ENCODE measurements at places on chromosomes 7 and 10. TPM values are rescaled to one million over a fixed set of nuclear protein-coding genes. Genes with fewer than 3 reads are reported as not detected.

DNA sequence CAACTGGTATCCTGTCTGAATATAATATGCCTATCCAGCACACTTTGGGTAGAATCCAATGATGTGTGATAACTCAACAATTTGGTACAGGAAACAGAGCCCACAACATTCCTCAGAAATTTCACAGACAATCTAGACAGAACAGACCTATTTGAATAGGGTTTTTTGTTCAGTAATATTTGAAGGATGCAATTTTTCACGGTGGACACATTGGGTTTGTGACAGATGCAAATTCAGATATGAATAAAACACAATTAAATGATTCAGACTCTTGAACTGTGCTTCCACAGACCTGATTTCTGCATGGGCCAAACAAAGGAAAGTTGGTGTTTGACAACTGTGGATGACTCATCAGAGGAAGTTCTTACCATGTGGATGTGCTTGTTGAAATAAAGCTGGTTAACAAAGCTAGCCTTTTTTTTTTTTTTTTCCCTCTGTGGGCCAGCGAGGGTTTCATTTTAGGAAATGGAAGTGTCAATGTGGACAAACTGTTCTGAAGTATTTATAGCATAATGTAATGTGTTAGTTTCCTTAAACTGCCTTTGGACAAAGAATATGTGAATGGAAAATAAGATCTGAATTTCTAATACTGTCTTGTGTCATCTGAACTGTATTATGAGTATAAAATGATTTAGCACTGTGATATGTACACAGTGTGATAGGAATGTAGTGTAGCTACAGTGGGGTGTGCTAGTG lies 43.2 kb upstream of the FAM133B start:
- peak; percentile 76 for DNase-seq

GRCh38 chr7:36182854-36183604 lies 30.0 kb downstream of the EEPD1 start:
- DNase-seq, result no peak

DNA sequence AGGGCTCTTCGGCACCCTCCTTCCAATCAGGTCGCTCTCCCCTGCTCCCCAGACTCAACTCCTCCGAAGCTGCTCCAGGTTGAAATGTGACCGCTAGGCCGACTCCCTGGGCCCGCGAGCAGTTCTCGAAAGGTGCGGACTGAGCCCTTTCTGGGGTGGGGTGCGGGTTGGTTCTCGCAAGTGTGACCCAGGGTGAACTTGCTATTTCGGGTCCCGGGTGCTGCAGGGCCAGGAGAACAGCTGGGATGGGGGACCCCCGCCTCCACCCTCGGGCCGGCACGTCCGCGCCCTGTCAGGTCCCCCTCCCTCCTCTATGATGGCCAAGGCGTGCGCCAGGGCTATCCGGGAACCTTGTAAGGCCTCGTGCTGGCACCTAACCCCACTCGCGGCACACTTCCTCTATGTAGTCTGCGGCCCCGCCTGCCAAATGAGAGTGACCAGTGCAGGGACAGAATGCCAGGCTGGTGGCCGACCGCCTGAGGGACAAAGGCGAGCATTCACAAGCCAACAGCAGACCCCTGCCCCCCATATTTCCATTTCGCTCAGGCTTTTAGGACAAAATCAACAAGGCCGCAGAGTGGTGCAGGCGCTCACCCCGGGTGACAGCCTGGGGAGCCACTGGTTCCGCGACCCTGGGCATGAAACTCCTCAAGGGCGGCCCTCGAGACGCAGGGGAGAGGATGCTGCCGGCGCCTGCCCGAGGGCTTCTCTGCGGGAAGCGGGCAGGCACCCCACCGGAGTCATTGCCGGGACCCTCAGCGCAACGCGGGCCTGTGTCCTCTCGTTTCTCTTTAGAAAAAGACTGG lies 13.7 kb upstream of the HOXA13 start:
- no peak for DNase-seq

DNA sequence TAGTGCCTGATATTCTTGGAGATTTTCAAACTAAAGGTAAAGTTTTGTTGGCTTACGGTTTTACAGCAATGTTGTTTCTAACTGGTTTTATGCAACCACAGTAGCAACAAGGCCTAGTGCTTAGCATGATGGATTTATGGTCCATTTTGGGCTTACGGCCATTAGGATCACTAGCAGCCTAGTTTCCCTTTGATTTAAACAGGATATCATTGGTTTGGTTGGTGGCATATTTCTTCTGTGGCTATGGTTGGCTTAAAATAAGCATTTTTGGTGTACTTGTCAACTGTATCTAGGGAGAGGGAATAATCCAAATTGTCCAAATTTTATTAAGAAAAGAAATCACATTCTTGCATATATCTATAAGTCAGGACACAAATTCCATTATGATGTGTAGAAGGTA lies 194.0 kb downstream of the HDAC9 start:
- DNase-seq, result no peak

DNA sequence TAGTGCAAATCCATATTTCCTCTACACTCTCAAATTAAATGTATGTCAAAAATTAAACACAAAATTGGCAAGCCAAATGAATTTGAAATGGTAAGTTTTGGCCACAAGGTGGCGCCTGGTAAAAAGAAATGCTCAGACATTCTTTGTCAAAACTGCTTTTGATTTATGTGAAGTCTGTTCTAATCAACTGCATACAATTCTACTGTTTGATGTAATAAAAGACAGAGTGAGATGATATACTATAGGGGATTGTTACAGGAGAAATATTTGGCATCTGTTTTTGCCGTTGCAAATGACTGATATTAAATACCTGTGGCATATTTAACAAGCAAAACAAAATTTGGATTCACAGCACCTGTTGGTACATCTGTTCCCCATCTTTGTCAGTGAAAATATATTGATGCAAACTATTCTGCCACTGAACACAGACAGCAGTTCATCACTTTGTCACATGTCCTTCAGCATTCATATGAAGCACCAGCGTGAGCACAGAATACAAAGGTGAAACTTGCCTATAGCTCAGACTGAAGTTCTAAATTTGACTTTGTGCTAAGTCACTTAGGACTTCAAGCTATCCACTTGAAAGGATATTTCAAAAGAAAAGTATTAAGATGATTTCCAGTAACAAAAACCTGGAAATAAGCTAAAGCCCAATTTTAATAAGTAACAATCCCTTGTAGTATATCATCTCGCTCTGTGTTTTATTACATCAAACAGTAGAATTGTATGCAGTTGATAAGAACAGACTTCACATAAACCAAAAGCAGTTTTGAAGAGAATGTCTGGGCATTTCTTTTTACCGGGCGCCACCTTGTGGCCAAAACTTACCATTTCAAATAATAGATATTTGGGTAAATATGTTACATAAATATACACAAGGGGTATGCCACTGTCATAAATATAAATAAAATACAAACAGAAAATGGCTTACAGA lies 10.2 kb upstream of the CH25H start:
- DNase-seq, result peak; percentile 65

DNA sequence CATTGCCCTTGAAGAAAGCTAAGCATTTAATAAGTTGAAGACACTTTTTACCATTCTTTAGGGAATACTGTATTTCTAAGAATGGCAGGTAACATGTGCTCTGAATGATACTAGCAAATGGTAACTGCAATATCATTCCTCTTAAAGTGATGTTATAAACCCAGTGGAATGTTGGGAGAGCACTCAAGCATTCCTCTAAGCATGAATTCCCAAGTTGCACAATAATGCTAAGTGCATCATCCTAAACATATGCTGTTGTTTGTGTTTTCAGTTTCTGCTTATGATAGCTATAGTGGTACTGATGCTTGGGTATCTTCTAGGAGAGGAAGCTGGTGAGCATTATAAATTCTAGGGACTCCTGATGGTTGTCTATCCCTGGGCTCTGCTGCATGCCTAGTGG lies 673.9 kb downstream of the PHTF2 start:
- no peak for DNase-seq

DNA sequence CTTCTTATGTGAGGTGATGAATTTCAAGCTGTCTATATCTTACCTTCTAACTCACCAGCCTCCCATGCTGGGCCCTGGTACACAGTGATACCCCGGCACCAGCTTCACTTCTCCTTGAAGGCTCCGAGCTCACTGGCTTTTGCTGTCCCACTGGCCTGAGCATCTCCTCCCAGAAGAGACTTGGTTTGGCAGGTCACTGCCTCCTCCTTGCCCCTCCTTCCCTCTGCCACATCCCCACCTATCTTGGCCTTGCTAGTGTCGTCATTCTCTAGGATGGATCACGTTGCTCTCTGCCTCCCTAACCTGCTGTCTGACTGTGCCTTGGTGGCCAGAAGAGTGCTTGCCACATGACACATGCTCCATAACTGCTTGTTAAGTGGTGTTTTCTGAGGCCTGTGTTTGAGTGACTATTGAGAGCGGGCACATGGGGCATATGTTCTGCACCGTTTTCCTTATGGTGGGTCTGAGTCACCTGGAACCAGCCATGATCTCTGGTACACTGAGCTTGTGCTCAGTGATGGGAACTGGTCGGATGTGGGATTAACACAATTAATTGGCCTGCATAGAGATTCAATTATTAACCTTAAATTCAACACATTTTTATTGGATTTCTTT lies 86.5 kb downstream of the TMEM178B start:
- DNase-seq, result no peak

DNA sequence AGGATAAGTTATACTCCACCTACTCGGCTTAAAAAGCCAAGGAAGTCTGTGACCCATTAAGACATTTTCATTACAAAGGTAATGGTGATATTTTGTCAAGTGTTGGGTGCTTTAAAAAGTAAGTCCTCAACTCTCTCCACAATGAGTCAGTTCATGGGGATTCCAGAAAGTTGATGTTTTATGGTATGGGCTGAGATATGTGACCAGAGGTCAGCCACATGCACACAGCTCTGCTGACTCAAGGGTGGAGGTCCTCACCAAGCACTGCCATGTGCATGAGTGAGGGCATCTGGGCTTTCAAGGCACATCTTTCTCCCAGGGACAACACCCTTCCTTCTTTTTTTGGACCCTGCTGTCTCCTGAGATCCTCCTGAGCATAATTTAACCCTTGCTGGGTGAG lies 292.9 kb downstream of the PTEN start:
- DNase-seq, result no peak

- DNase-seq, result no peak
Observed at GRCh38 chr7:113824117-113824823, 94.5 kb downstream of the PPP1R3A start.

DNA sequence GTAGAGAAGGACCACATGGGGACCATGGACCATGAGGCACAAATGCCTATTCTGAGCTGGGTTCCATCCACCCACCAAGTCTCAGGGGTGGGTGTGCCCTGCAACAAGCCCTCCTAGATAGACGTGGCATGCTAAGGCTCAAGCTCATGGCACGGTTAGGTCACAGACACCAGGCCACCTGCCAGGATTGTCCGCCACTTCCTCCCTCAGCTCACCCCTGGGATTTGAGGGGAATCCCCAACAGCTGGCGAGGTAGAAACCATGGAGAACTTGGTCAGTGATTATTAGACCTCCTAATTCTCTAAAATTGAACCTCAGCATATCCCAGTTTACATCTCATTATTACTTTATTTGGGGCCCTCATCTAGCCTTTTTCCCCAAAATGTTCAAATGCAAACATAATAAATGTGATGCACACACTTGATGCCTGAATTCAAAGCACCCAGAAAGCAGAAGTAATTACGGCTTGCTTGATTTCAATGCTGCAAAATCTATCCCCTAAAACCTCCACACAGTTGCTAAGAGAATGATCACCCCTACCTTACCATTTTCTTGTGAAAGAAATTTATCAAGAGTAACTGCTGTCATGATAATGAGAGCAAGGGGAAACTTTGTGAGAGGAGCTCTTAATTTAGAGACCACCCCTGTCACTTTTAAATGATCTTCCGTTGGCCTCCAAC lies 366.6 kb upstream of the PFKP start:
- no peak for DNase-seq

DNA sequence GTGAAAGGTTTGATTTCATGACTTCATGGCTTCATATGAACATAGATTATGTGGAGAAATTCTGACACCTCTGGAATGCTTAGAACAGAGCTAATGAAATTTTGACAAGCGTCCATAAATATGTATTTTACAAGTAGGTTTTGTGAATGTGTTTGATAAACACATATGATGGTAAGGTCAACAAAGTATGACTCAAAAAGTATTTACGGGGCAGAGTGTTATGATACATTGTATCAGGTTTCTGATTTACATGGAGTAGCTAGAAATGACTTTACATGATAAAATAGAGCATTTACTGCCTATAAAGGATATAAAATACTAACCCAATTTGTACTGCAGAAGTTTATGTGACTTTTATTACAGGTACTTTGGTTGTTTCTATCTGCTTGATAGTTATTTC lies 206.3 kb downstream of the MDFIC start:
- no peak for DNase-seq

GRCh38 chr7:131047651-131048304 lies 279.9 kb upstream of the MKLN1 start:
- DNase-seq, result no peak

DNA sequence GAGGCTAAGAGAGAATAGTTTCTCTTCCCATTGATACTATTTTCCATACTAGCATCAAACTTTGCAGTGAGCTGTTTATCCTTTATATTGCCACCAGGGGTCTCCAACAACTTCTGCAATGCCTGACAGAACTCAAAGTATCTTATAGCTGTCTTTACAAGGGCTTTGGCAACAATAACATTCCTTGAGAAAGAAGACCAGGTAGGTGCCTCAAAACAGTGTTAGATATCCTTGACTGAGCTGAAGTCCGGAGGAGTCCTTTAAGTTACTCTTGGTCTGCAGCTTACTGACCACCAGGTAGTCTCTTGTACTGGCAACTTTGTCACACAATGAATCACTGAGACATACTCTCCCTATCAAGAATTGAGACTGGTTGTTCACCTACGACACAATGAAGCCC lies 30.0 kb upstream of the TES start:
- no peak for DNase-seq

- DNase-seq, result no peak
Observed at GRCh38 chr10:80492848-80493521, 38.9 kb downstream of the TSPAN14 start.

DNA sequence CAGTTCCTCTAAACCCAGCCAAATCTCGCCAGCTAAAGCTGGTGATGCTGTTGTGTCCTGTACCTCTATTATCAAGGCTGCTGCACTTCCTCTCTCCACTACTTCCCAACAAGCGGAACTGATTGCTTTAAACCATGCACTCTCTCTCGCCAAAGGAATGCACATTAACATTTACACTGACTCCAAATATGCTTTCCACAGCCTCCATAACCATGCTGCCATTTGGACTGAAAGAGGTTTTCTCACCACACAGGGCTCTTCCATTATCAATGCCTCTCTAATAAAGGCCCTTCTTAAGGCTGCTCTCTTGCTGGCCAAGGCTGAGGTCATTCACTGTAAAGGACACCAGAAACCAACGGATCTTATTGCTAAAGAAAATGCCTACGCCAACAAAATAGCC lies 11.4 kb upstream of the LRRC61 start:
- DNase-seq, result no peak

GRCh38 chr10:44569193-44570091 lies 184.5 kb upstream of the CXCL12 start:
- DNase-seq, result no peak

- no peak for DNase-seq
Observed at GRCh38 chr10:3432081-3432825, 259.7 kb upstream of the PITRM1 start.

- DNase-seq, result peak; percentile 56
Observed at GRCh38 chr7:82506702-82507101, 63.1 kb upstream of the CACNA2D1 start.

GRCh38 chr10:22597138-22597537 lies 117.2 kb downstream of the PIP4K2A start:
- peak; percentile 70 for DNase-seq

Gene FEZF1
- not detected for total RNA-seq

Gene PTN
- 70.6 TPM for total RNA-seq

Gene GIMAP2
- total RNA-seq, result not detected

Gene TMEM225B
- total RNA-seq, result 1.1 TPM

Gene RAB19
- not detected for total RNA-seq

Gene ANKRD1
- 29.8 TPM for total RNA-seq

Gene SGMS1
- 85.5 TPM for total RNA-seq

Gene NPSR1
- total RNA-seq, result not detected

Gene HECW1
- total RNA-seq, result 19.1 TPM

Gene PRR15
- total RNA-seq, result not detected
